ENCODE measurements at places on chromosomes 3 and 15.

- DNase-seq: no peak
These were observed 40.1 kb downstream of the SGO1 start for GRCh38 chr3:20145874-20146273.

GRCh38 chr3:194612221-194612620 lies 21.0 kb downstream of the TMEM44 start:
- DNase-seq: no peak

DNA sequence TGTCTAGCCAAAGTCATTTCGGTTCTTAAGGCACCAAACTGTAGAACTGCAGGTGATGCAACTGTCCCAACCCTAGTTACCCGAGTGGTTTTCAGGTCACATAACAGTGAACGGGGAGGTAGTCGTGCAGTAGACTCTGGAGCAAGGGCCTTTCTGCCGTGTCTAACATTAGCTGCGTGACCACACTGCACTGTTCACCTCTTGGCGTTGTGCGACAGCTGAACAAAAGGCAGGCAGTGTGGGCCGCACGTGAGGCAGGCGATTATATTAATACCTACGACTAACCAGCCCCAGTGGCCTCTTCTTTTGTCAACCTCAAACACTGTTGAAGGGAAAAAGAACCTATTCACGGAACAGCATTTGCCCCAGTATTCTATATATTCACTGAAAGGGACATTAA lies 2.8 kb downstream of the LRRN1 start:
- no peak for DNase-seq

DNA sequence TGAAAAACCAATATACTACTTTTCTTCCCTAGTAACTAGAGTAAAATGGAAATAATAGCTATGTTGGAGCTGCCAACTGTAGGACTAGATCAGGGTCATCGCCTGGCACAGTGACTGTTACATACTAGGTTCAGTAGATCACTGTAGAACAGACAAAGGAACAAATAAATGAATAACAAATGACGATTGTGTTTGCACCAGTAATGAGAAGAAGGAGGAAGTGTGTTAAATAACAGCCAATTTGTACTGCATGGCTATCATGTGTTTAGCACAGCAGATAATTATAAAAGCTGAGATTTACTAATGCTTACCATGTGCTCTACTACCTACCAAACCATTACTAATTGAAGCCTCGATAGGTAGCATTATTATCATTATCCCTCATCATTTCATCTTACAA lies 85.3 kb upstream of the FXR1 start:
- DNase-seq: no peak

DNA sequence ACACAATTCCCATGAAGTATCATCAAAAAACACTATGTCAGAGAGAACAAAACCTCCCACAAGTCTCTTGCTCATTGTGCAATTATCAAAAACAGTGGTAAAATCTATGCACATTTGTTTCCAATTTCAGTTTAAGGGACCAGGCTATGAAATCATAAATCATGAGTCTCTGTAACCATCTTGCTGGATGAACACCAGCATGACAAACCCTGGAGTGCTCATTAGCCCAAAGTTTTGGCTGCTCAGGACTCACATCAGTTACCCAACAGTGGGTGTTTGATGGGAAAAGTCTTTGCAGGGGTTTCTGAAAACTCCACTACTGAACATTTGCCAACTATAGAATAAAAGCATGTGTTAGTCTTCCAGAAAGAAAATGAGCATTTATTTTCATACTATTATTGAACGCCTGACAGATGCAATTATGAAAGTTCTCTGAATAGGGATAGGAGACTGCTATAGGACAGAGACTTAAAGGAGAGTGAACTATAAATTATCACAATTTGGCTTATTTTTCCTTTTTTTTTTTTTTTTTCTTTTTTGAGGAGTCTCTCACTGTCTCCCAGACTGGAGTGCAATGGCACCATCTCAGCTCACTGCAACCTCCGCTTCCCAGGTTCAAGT lies 240.8 kb upstream of the KCNMB2 start:
- DNase-seq: no peak

- DNase-seq: peak; percentile 75
These were observed 38.8 kb upstream of the CLDN18 start for GRCh38 chr3:137970914-137971831.

- DNase-seq: no peak
These were observed 195.5 kb upstream of the TMC3 start for GRCh38 chr15:81569286-81570080.

- DNase-seq: no peak
These were observed 10.4 kb downstream of the CYP8B1 start for GRCh38 chr3:42865256-42865655.

GRCh38 chr3:50503504-50504342 lies at the start of gene CACNA2D2:
CACNA2D2 (minus strand) TSS chr3:50503634; CDS start chr3:50503423, 211 bp downstream.
- DNase-seq: peak; percentile 42

DNA sequence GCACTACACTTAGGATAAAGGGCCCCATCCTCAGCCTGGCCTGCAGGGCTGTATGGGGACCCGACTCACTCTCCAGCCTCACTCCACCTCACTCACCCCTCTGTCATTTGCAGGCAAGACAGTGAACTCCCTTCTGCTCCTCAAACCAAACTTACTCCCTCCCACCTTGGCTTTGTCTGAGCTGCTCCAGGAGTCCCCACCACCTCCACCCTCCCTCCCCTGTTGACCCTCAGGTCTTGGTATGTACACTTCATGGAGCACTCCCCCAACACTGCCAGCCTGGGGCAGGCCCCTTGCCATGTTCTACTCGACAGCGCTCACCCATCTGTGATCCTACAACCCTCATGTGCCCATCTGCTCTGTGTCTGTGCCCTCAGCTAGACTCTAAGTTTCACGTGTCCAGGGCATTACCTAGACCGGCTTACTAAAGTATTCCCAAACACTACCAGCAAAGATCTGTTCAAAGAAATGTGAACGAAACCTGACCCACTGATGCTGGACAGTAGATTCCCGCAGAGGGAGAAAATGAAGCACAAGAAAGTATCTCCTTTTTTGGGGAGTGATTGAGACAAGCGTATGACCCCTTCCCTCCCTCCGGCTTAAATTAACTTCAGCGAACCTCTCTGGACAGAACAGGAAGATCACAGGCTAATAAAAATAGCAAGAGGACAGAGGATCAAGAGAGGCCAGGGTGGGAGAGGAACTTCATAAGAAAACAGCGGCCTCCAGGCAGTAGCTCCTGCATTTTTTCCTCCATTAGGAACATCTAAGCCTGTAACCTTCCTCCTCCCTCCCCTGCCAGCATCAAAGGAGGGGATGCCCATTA lies 113.2 kb downstream of the RFTN1 start:
- DNase-seq: no peak

GRCh38 chr15:35690698-35691116 lies 144.7 kb upstream of the DPH6 start:
- DNase-seq: no peak
